Suprapubic skin (tissue), 4 donors: ENCODE measurements at places on chromosomes 3 and 15. TPM values are rescaled to one million over a fixed set of nuclear protein-coding genes. Genes with fewer than 3 reads are reported as not detected.
A peak's percentile ranks its signal among the peaks of the same experiment; 100 is the strongest.

- H3K27me3 ChIP-seq, result no peaks in the 10 kb centered on the region
- H3K4me1 ChIP-seq, result peaks cover 17% of the 10 kb centered on the region
- no peak for DNase-seq
- H3K4me3 ChIP-seq, result no peak overlapping the region
- H3K27ac ChIP-seq, result no peak overlapping the region
Measured at GRCh38 chr15:57479005-57479404, 102.7 kb downstream of the CGNL1 start.

DNA sequence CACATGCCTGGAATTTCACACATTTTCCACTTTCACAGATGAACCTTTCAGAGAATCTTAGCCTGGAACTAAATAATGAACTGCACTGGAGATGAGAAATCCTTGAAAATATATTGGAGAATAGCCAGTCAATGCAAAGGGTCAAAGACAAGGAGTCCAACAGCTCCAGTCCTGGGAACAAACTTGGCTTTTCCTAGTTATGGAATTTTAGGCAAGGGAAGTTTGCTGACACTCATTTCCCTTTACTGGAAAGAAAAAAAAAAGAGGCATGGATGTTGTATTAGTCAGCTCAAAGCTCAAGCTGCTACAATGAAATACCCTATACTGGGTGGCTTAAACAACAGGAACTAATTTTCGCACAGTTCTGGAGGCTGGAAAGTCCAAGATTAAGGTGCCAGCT lies 690.8 kb upstream of the ARPP21 start:
- no peak overlapping the region for H3K27ac ChIP-seq
- no peak for DNase-seq
- no peaks in the 10 kb centered on the region for H3K4me1 ChIP-seq

DNA sequence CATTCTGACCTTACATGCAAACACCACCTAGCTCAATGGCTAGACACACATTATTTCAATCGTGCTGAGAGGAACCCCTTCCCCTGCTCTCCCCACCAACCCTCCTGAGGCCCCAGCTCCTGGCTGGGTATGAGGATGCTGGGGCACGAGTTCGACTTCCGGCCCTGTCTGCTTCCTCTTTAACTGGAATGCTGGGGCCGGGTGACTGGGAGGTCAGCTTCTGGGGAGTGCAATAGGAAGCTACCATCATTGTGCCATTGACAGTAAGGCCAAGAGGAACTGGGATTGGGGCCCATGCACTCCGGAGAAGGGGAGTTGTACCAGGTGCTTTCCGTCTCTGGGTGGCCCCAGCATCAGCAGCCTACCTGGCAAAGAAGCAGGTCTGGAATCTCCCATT lies 15.6 kb upstream of the TLE3 start:
- peaks cover 20% of the 10 kb centered on the region for H3K4me1 ChIP-seq
- DNase-seq, result no peak
- no peaks in the 10 kb centered on the region for H3K27me3 ChIP-seq
- H3K36me3 ChIP-seq, result no peaks in the 10 kb centered on the region
- no peak overlapping the region for H3K4me3 ChIP-seq
- H3K27ac ChIP-seq, result no peak overlapping the region

Gene ANKUB1
- not detected for total RNA-seq

DNA sequence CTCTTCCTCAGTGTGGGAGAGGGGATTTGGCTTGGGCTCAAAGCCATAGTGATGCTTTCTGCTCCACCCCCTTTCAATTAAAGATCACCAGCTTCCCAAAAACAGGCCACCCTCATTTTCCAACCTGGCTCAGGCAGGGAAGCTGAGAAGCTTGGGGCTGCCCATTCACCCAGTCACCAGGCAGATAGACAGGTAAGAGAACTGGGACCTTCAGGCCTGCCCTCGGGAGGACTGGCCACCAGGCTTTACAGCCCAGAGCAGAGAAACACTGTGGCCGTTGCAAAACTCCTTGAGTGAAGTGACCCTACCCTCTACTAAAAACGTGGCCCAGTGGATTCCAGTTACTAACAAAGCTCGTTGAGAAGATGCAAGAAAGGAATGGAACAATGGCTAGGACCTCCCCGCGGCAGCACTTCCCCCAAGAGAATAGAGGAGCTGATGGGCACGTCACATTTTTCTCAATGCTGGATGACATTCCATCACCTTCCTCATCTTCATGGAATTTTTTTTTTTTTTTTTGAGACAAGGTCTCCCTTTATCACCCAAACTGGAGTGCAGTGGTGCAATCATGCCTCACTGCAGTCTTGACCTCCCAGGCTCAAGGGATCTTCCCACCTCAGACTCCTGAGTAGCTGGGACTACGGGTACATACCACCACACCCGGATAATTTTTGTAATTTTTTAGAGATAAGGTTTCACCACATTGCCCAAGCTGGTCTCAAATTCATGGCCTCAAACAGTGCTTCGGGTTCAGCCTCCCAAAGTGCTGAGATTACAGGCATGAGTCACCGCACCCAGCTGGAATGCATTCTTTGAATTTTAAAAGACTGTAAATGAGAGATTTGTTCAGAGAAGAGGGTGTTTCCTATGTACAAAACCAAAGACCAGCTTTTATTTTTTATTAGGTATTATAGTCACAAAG lies 37.9 kb downstream of the LIPC start:
- no peaks in the 10 kb centered on the region for H3K36me3 ChIP-seq
- no peak overlapping the region for H3K4me3 ChIP-seq
- no peaks in the 10 kb centered on the region for H3K27me3 ChIP-seq
- H3K4me1 ChIP-seq, result peaks cover 18% of the 10 kb centered on the region
- no peak overlapping the region for H3K27ac ChIP-seq

GRCh38 chr3:71725271-71725991 lies at the start of gene EIF4E3:
TSS of gene EIF4E3 (minus strand) at chr3:71725402. CDS start at chr3:71725367, 35 bp downstream.
- H3K4me3 ChIP-seq, result peak within 1 kb of the TSS; percentile 94
- peaks cover 25% of the 10 kb centered on the region for H3K4me1 ChIP-seq
- H3K27ac ChIP-seq, result peak within 1 kb of the TSS; percentile 82
- H3K27me3 ChIP-seq, result no peaks in the 10 kb centered on the region
- peak; percentile 71 for DNase-seq
